ENCODE measurements at places on chromosomes 11 and 22.

GRCh38 chr11:14499178-14499559, 442 bp downstream of the COPB1 start:
- no peak for DNase-seq

DNA sequence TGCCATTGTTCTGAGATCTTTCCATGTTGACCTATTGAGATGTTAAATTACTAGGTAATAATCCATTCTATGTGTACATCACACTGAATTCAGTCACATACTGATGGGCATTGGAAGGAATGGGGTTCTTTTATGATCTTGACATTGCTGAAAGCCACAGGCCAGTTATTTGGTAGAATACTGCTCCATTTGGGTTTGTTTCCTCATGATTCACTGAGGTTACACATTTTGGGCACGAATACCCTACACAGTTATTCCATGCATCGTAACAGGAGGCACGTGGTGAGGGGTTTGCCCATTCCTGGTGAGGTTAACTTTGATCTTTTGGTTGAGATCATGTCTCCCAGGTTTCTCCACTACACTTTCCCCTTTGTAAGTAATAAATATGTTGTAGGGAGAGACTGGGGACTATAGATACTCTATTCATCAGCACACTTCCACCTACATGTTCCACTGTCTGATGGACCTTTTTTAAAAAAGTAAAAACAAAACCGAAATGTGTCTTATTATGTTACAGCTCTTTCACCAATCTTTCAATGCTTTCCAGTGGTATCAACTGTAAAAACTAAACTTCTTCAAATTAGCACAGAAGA, 12.0 kb upstream of the FOLR1 start:
- no peak for DNase-seq

DNA sequence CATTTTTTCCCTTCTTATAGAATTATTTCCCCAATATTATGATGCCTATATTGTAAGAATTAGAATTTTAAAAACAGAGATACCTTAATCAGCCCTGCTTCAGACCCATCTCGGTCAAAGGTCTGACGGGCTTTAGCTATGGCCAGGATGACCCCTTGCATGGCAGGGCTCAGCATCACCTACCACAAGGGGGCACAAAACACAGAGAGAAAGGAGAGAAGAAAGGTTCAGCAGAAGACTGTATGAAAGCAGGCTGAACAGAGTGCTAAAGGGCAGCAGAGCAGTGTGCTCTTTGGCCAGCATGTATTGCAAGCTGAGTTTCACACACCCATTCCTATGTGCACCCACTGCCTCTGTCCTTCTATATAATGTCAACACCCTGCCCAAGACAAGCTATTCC, 26.8 kb downstream of the CLDN25 start:
- no peak for DNase-seq

GRCh38 chr22:17096071-17096470, 11.3 kb downstream of the IL17RA start:
- no peak for DNase-seq

- DNase-seq = peak; percentile 50
These were observed 32.1 kb upstream of the SLC5A12 start for GRCh38 chr11:26753723-26754504.

GRCh38 chr11:122367809-122368231, 251.8 kb upstream of the BLID start:
- no peak for DNase-seq
